ENCODE measurements at places on chromosomes 12 and 14. TPM values are rescaled to one million over a fixed set of nuclear protein-coding genes. Genes with fewer than 3 reads are reported as not detected.

The KRT2 gene
- total RNA-seq = not detected

The PTGER2 gene
- 1.2 TPM for total RNA-seq

The TBC1D30 gene
- 0.39 TPM for total RNA-seq

The DHRS2 gene
- not detected for total RNA-seq

The MAPKAPK5 gene
- 52.4 TPM for total RNA-seq

The RDH16 gene
- total RNA-seq = not detected

The RD3L gene
- total RNA-seq = not detected

The IL31 gene
- not detected for total RNA-seq

The SLC38A4 gene
- total RNA-seq = 0.27 TPM

The PPP1R36 gene
- total RNA-seq = 1.8 TPM

The POTEG gene
- total RNA-seq = not detected

The CHGA gene
- total RNA-seq = not detected

The AHNAK2 gene
- 198 TPM for total RNA-seq

The SERPINA9 gene
- not detected for total RNA-seq

The P2RX7 gene
- 0.16 TPM for total RNA-seq

The NPFF gene
- not detected for total RNA-seq

The INSM2 gene
- not detected for total RNA-seq

The CLEC14A gene
- not detected for total RNA-seq

The EIF2S1 gene
- total RNA-seq = 265 TPM

The LMNTD1 gene
- not detected for total RNA-seq

The NAV3 gene
- total RNA-seq = 28.6 TPM

The RNASE7 gene
- total RNA-seq = 5.5 TPM

The ADCY4 gene
- total RNA-seq = 0.23 TPM

The CCDC63 gene
- not detected for total RNA-seq

The PTPRO gene
- total RNA-seq = 0.08 TPM

The REM2 gene
- total RNA-seq = 0.04 TPM

The CBLN3 gene
- total RNA-seq = 0.11 TPM

All from hair follicular keratinocyte (primary cell).